ENCODE measurements at places on chromosomes 3 and 15. TPM values are rescaled to one million over a fixed set of nuclear protein-coding genes. Genes with fewer than 3 reads are reported as not detected.

DNA sequence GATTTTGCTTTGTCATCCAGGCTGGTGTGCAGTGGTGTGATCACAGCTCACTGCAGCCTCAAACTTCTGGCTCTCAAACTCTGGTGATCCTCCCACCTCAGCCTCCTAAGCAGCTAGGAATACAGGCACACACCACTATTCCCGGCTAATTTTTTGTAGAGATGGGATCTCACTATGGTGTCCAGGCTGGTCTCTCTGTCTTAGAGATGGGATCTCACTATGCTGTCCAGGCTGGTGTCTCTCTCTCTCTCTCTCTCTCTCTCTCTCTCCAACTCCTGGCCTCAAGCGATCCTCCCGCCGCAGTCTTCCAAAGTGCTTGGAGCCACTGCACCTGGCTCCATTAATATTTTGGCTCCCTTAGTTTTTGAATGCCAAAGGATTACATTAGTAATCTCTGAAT lies 17.7 kb downstream of the USF3 start:
- DNase-seq = no peak

DNA sequence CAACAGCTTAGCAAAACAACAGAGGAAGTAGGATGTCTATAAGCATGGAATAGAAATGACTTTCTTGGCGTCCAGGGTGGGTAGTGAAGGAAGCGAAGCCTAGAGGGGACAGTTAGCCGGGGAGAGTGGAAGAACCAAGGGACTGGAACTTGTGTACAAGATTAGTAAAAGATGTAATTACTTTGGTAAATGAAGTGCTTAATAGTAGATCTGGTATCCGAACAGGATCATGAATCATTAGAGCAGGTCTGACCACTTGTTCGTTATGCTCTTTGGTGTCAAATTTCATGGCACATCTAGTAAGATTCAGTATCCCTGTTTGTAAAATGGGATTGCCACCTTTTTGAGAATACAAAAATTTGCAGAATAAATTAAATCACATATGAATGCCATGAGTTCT lies 112.5 kb upstream of the MLF1 start:
- no peak for DNase-seq

DNA sequence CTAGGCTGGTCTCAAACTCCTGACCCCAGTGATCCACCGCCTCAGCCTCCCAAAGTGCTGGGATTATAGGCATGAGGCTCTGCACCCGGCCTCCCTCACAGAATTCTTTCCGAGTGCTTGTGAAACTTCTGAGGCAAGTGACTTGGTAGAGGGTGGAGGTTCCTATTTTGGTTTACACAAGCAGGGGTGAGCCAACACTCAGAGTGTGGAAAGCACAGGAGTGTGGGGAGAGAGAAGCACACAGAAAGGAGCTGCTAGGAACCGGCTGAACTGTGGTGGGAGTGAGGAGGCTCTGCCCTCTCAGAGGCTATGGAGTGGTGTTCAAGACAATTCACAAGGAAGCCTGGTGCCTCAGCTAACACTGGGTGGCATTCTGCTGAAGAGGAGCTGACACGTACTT lies 7.7 kb downstream of the CAPN3 start:
- peak; percentile 51 for DNase-seq

DNA sequence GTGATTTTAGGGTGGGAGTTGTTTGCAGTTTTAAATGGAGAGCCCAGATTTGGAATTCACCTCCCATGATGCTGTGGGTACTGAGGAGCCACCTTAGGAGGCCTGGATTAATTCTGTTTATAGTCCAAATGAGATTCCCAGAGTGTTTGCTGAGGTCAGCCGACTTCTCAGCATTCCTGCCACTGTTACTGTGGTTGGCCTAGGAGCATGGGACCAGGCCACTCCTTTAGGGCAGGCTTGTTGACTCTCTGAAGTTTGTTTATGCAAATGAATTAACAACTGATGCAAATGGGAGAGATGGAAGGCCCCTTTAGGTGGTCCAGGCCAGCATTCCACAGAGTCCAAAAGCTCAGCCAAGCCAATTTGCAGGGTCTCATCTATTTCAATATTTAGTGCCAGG lies 46.1 kb downstream of the CACNA2D3 start:
- no peak for DNase-seq

The SERINC4 gene
- total RNA-seq = under 0.01 TPM

All from fibroblast of villous mesenchyme (primary cell).